ENCODE measurements at places on chromosomes 2 and 18. TPM values are rescaled to one million over a fixed set of nuclear protein-coding genes. Genes with fewer than 3 reads are reported as not detected.

- DNase-seq = no peak
Observed at GRCh38 chr2:85755122-85756027, 1.6 kb downstream of the ATOH8 start.

DNA sequence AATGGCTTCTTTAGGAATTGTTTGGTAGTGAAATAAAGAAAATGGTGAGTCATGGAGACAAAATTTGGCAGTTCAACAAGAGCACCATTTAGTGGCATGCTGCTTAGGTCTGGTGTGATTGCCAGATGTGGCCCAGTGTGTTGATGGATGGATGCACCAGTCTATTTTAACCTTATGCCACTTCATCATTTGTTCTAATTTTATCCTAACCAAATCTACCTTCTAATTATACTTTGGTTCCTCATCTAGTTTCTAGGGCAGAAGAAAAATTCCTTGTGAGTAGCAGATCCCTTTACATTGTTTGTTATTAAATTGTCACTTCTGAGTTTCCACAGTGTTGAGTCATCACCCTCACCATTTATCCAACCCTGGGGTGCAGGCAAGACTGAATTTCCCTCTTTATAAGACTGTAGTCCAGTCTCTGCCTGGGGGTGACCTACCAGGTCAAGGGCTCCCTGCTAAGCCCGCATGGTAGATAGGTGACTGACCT, 32.5 kb downstream of the NABP1 start:
- DNase-seq = no peak

DNA sequence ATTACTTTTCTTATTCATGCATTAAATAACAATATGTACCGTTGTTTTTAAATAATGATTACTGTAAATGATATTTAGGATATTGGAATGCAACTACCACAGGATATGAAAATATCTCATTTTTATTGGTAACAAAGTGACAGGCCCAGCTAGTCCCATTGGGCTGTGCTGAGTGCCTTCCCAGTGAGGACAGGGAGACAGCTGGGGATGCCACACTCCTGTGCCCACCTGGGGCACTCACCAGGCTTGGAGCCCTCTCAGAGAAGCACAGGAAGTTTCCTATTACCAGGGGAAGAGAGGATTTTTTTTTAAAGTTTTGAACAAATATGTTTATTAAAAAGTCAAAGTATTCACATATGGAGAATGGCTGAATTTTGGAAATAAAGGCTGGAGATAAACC, 48.9 kb downstream of the PARD6G start:
- DNase-seq = no peak

The ALPG gene
- not detected for total RNA-seq

DNA sequence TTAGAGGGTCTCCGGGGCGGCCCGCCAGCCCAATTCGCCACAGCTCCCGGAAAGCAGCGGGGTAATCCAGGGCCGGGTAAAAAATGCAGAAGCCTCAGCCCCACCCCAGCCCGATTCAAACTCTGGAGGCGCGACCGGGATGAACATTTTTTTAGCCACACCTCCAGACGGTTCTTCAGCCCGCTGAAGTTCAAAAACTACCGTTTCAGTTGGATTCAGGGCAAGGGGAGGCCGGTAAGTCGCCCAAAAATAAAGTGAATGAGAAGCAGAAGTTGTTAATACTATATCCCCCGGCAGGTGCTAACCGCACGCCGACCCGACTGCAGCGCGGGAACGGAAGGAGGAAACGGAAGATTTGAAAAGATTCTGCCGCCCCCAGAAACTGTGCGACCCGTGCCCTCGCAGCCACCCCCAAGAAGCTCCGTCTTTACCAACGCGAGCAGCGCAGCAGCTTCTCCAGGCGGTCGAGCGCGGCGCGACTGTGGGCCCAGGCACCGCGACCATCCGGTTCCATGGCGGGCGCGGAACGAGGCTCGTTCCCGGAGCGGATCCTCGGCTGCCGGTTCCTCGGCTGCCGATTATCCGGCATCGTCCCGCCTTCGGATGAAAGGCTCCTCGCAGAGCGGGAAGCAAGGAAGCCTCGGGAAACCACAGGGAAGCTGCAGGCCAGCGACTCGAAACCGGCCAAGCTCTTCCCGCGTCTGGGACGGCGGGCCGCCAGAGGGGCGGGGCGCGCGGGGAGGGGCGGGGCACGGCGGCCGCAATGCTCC, at the start of gene BARD1:
TSS of gene BARD1 (minus strand) at position 703 of the 770 bp plus-strand sequence. CDS start at position 589, 114 bp downstream.
- peak; percentile 53 for DNase-seq

DNA sequence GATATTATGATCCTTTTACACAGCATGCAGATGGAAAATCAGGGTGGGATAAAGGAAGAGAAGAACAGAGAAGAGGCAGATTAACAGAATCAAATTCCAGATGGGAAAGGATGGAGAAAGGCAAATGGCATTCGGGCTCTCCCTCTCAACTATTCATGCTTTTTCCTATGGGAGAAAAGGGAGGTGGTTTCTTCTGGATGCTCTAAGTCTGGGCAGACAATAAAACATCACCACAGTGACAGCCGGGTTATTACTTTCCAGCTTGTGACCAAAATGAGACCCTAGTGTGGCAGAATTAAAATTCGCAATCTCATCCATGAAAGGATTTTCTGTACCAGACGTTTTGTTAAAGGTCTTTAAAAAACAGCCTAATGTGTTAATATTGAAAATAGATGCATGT, 440.7 kb downstream of the RND3 start:
- DNase-seq = no peak

The ATAD2B gene
- 48.4 TPM for total RNA-seq

Data from ureter (tissue), 1 donor.